Fibroblast of skin of right quadriceps (primary cell): ENCODE measurements at places on chromosomes 3 and 15.

GRCh38 chr15:70197318-70197944 lies 99.7 kb upstream of the TLE3 start:
- no peak for DNase-seq

DNA sequence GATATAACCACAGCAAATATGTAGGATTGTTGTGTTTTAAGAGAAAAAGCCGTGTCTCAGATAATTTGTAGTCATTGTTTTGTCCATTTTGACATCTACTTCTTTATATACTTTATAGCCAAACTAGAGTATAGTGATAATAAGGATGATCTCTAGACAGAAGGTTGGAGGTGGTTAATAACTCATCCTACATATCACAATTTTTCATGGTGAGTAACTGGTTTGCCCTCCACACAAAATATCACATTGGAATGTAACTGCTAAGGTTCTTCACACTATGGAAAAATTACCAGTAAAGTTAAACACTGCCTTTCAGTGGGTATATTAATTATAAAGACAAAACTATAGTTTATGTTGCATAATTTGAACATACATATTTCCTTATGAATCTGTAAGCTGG lies 380.7 kb downstream of the LPP start:
- DNase-seq, result peak; percentile 63

GRCh38 chr3:117104381-117104780 lies 394.8 kb downstream of the TUSC7 start:
- peak; percentile 39 for DNase-seq

GRCh38 chr3:36756269-36756668 lies 8.1 kb downstream of the DCLK3 start:
- no peak for DNase-seq

- DNase-seq, result no peak
These were observed 5.4 kb downstream of the ACAD11 start for GRCh38 chr3:132654190-132654589.

- no peak for DNase-seq
These were observed 580.3 kb downstream of the MECOM start for GRCh38 chr3:169083163-169083562.

GRCh38 chr3:55639896-55640765 lies 153.0 kb upstream of the WNT5A start:
- DNase-seq, result no peak

DNA sequence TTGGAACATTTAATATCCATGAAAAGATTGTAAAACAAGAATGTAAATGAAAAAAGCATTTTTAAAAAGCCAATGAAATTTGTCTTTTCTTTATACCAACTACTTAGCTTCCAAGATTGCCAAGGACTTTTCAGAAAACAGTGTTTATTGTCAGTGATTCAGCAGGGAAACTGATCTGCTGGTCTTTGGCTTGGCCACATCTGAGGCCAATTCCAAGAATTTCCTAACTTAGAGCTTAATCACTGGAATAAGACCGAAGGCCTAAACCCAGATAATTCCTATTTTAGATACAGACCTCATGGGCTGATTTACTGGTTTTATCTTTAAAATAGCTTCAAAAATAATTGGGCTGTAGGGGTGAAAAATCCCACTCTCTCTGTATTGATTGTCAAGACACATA lies 260.5 kb upstream of the RORA start:
- no peak for DNase-seq

DNA sequence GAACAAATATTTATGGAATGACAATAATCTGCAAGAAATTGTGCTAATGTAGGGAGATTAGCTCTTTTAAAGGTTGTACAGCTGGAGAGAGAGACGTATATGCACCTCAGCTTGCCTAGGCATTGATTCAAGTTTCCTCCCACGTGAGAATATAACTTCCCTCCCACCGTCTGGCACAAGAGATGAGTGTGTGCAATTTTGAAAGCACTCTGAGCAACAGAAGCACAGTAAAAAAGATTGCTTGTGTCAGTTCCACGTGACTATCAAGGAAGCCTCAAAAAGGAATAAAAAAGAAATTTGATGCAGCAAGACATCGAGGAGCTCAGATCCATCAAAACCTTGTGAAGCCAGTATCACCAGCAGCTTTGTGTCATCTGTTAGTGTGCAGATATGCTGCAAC lies 435.3 kb downstream of the TUSC7 start:
- peak; percentile 42 for DNase-seq

- peak; percentile 32 for DNase-seq
These were observed 190.9 kb upstream of the CFAP20DC start for GRCh38 chr3:59240666-59241255.

DNA sequence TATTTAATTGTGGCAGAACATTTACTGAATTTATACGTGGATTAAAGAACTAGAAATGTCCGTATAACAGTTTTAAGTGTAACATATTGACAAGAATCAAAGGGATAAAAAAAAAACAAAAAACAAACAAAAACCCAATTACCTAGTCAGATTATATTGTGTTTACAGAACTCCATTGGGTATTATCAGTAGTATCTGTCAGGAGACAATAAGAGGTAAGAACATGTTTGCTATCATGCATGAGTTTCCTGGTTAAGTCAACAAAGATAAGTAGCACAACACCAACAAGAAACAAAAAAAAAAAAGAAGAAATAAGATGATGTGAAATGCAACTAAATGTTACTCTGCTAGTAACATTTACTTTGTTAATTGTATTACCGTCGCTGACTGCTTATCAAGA lies 570.6 kb downstream of the ZBBX start:
- DNase-seq, result no peak

- DNase-seq, result peak; percentile 16
These were observed 41.3 kb downstream of the COL6A5 start for GRCh38 chr3:130386604-130387263.

DNA sequence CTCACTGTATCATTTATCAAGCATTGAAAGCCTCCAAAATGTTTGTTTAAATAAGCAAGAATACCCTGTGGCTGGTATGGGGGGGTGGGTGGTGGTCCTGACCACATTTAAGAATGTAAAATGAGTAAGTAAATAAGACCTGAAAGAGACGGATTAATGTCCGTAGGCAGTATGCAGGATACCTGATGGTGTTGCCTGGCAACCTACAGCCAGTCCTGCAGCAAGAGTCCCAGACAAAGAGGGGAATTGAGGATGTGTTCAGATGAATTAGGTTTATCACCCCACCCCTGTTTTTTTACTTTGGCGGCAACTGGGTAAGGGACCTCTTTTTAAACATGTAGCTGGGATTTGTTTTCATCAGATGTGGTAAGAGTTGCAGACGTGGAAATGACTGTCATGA lies 99.8 kb upstream of the BFSP2 start:
- no peak for DNase-seq

DNA sequence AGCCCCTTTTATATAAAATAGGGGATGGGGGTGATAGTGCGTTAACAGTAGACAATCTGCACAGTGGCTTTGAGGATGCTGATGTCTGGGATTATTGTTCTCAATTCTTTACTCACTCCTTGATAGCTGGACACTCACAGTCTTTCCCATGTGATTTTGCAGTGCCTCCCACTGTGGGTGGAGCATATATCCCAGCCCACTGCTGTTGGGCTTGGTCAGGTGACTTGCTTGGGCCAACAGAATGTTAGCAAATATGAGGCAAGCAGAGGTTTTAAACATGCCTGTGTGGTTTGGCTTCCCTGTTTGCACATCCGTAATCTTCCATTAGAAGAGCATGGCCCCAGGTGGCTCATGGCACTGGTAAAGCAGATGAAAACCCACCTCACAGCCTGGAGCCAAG lies 46.5 kb downstream of the CPA3 start:
- no peak for DNase-seq

DNA sequence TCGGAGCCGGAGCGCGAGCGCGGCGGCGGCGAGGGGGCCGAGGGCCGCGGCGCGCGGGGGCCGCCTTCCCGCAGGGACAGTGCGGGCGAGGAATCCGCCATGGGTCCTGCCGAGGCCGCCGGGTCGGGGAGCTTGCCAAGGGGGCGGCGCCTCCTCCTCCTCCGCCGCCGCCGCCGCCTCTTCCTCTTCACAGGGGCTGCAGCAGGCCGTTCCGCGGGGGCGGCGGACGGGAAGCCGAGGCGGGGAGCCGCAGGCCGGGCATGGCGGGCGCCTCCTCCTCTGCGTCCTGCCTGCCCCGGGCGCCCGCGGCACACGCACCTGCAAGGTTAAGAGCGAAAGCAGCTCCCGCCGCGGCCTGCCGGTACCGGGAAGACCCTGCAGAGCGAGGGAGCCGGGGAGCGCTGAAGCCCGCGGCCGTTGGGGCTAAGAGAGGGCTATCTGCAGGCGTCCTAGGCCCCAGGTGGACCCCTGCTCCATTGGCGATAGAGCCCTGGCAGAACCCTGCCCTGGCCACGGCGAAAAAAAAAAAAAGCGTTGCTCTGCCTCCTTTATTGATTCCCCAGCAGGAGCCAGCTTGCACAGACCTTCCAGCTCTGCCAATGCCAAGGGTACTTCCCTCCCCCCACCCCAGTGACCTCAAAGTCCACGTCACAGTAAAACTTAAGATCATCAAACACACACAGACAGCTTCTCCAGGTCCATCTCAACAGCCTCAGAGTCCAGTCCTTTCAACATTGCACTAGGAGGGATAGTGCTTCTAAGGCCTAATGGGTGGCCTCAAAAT lies at the start of gene LYSMD2:
Gene LYSMD2 (minus strand): TSS at position 134 of the 784 bp plus-strand sequence. CDS start 33 bp downstream, at position 101.
- peak; percentile 57 for DNase-seq

DNA sequence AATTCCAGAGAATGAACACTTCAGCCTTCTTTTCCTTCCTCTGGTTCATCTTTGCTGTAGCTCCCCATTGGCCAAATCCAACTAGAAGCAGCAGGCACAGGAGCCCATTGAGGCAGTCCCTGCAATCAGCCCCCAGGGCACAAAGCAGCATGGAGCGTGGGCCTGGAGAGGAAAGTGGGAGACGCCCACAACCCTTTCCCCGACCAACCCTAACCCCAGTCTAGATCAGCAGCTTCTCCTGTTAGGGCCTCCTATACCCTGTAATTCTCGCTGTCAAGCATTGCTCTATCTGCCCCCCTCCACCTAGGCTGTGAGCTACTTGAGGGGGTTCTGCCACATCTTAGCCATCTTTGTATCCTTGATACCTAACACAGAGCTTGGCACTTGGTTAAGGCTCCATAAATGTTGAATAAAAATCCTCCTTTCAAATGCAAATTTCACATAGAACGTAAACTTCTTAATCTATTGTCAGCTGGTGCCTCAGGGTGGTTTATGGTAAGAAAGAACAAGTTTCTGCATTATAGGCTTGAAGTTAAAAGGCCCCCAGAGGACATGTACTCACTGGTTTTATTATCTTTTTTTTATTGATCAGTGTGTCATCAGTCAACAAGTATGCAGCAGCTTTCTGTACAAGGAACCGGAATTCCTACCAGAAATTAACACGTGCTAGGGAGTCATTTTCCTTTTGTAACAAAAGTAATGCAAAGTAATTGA lies 97.9 kb upstream of the PFN2 start:
- DNase-seq, result peak; percentile 59

DNA sequence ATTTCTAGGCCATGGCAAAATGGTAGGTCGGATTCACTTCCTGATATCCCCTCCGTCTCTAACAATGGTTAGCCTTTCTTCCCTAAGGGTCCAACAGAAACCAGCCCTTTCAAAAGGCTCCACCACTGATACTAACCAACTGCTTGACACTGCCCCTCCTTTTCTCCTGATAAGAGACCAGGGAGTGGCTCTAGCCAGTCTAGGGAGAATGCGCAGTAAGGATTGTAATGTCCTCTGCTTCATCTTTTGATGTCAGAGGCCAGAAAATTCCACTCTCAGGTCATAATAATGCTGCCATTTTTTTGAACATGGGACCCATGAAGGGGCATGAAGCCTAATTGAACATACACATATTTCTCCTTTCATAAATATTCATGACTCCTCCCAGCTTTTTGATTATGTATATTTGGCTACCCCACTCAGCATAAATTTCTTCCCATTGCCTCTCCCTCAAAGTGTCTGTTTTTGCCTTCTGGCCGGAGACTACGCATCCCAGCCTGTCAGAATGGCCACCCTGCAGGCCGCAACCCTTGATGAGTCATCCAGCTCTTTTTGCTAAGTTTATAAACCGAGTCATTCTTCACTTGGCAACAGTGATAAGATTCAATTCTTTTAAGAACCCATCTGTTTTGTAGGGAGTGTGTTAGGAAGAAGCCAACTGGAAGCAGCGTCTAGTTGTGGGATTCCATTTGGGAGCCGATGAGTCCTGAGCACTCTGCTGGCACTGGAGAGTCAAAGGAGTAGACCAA lies 189.0 kb upstream of the MCTP2 start:
- no peak for DNase-seq

- DNase-seq, result no peak
These were observed 304.5 kb upstream of the ROPN1 start for GRCh38 chr3:124296406-124296805.

GRCh38 chr15:79311901-79312553 lies 1.1 kb downstream of the TMED3 start:
- no peak for DNase-seq

DNA sequence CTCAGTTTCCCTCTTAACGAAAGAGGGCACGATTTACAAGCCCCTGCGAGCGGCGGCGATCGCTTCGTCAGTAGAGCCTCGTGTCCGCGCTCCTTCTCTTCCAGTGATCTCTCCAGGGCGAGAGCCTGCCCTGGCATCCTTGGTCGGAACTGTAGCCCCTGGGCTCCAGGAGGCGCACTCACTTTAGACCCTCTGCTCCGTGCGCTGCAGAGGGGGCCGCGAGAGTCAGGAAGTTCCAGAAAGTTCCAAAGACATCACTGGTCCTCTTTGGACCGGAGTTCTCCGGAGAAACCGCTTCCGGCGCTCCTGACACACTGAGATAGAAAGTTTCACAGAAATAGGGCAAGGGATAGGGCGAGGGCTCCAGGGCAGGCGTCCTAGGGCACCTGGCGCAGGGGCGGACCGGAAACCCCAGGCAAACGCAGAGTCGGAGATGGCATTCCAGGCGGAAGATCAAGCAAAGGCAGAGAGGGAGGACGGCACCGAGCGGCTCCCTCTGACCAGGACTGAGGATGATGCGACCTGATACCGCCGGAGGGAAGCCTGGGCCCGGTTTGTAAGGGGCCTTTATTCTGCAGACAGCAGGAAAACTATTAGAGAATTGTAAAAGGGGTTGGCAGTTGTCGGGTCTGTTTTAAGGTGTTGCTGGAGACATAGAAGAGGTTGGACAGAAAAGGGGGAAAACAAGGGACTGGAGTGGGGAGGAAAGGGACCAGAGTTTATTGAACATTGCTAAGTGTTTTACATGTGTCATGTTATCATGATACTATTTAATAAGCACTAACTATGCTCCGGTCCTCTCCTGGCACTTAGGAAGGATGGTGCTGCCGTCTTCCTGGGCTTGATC lies 1.3 kb upstream of the CPEB1 start:
- DNase-seq, result no peak

DNA sequence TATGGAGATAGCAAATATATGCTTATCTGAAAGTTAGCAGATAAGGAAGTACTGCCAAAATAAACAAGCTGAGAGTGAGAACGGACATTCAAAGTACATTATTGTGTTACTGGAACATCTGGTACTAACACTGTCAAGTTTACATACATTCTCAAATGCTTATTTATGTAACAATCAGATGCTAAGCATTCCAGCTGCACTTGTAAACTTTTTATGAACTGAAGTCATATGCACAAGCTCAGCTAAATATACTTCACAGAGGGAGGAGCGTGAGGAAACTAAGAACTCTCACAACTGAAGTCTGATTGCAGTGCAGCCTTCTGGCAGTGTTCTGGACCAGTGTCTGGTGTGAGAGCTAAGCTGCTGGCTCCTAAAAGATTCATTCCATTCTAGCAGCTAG lies 223.7 kb upstream of the NANOGP8 start:
- peak; percentile 94 for DNase-seq

GRCh38 chr15:99177679-99178078 lies 71.7 kb downstream of the TTC23 start:
- no peak for DNase-seq

- peak; percentile 31 for DNase-seq
These were observed 1.3 kb downstream of the ACAP2 start for GRCh38 chr3:195441476-195441991.
